ENCODE measurements at places on chromosomes 16 and 17.

DNA sequence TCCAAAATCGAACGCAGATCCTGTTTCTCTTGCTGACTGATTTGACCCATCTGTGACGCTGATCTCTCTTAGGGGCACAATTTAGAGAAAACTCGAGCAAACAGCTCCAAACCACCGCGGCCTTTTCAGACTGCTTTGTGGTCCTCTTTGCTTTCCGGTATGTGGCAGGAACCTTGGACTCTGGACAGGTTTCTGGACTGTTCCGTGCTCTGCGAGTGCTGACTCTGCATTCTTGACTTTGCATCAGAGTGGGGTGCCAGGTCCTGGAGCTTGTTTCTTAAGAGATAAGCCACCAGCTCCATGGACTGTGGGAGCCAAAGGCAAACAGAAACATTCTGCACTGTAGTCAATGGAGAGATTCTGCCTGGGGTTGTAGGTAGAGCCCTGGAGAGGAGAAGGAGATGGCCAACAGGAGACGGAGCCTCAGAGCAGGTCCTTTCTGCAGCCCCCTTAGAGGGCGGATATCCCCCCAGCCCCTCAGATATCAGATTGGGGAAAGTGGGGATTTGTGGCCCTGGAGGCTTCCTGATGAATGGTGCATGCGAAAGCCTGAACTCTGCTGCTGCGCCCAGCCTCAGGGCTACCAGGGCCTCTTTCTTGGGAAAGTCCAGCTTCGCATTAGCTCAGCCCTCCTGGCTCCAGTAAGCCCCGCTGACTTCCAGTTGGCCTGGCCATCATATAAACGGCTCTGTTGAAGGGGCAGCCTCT is 65.6 kb downstream of the WIPI1 start:
- DNase-seq, result peak; percentile 86

- DNase-seq, result no peak
Measured at GRCh38 chr17:79029327-79030009, 5.5 kb downstream of the C1QTNF1 start.

DNA sequence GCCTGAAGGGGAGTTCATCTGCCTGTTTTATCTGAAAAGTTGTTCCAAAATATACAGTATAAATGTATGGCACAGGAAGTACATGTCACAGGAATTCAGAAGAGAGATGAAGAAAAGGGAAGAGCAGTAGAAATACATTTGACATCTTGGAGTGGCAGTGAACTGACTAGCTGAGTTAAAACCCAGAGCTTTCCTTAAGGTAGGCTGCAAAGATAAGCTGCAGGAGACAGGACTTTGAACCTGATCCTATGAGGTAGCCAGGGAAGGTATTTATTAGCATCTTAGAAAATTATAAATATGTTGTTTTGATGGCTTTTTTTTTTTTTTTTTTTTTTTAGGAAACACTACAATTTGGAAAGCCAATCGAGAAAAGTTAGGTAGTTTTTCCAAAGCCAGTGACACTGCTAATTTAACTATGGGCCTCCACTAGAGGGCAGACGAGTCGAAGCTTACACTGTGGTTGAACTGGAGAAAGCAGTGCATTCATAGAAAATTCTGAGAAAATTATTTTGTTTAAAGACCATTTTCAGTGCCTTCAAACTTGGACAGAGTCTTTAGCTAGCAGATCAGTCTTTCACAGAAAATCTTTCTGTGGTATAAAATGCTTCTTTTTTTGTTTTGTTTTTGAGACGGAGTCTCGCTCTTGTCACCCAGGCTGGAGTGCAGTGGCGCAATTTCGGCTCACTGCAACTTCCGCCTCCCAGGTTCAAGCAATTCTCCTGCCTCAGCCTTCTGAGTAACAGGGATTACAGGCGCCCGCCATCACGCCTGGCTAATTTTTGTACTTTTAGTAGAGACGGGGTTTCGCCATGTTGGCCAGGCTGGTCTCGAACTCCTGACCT is 122.3 kb downstream of the SSH2 start:
- DNase-seq, result peak; percentile 34

GRCh38 chr16:55443434-55444346 is 35.3 kb upstream of the MMP2 start:
- no peak for DNase-seq
